ENCODE measurements at places on chromosomes 13 and 19.

- no peak for DNase-seq
These were observed 445.8 kb downstream of the SUCLA2 start for GRCh38 chr13:47555235-47555634.

GRCh38 chr19:30390356-30390988 lies 18.3 kb downstream of the ZNF536 start:
- DNase-seq = no peak

GRCh38 chr19:49111218-49111998 lies 2.8 kb upstream of the LIN7B start:
- DNase-seq = no peak

GRCh38 chr13:30615481-30615865 lies 2.2 kb upstream of the USPL1 start:
- DNase-seq = no peak

DNA sequence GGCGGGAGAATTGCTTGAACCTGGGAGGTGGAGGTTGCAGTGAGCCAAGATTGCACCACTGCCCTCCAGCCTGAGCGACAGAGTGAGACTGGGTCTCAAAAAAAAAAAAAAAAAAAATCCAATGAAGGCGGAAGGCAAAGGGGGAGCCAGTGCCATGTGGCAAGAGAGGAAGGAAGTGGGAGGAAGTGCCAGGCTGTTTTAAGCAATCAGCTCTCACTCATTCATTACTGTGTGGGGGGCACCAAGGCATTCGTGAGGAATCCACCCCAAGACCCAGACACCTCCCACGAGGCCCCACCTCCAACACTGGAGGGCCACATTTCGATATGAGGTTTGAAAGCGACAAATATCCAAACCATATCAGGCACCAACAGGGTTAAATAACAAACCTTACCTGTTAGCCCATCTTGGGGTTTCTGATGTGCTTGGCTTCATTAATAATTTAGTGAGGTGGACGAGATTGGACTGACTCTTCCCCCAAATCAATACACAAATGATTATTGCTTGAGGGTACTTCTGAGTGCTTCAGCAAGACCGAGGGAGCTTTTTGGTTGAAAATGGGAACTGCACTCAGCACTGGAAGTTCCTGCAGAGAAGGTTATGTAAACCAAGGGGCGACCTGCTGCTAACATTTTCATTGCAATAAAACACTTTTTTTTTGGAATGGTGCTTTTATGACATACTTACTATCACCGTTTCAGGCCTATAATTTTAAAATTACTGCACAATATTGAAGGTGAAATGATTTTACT lies 7.5 kb upstream of the LRP3 start:
- DNase-seq = no peak

GRCh38 chr19:51687791-51688670 lies 5.1 kb upstream of the SPACA6 start:
- DNase-seq = no peak

- DNase-seq = no peak
These were observed 4.7 kb upstream of the MYBPC2 start for GRCh38 chr19:50427997-50428425.

DNA sequence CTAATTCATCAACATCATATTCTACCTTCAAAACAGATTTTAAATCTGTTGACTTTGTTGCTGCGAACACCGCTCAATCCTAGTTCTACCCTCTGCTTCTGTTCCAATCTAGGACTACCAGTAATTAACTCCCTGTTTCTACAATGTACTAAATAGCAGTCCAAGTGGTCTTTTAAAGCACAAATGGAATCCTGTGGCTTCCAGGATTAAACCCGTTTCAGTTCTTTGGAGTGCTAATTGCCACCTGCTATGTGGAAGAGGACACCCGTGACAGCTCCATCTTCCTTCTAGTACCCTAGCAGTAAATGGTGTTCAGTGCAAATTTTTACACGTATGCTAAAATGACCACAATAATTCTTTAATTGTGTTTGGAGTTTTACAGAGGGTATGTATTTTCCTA lies 232.1 kb downstream of the TDRD3 start:
- no peak for DNase-seq

GRCh38 chr19:6730941-6731670 lies 6.3 kb downstream of the GPR108 start:
- no peak for DNase-seq

GRCh38 chr19:28705008-28705407 lies 507.9 kb downstream of the UQCRFS1 start:
- no peak for DNase-seq

DNA sequence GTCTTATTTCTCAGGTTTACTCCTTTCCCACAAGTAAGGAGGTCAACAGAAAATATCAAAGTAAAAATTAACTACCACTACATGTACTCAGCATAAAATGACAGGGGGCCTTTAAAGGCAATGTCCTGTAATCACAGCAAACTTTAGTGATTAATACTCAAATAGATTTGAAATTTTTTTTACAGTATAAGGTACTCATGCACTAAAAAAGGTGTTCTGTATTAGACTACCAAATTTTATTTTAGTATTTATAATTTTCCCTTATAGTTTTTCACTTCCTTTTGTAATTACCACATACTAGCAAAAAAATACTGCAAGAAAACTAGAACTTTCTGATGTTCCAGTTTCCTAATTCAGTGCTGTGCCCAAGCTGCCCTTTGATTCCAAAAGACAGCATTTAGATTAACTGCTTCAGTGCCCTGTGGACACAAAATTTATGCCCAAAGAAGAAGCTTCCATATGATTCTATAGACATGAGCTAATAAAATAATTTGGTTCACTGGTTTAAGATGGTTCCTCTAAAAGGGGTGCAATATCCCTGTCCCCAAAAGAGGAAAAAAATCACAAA lies 70.6 kb downstream of the KLF12 start:
- DNase-seq = no peak

- DNase-seq = no peak
These were observed 6.6 kb upstream of the ZNF835 start for GRCh38 chr19:56678205-56678604.

GRCh38 chr13:113625965-113626721 lies 31.9 kb downstream of the ATP4B start:
- DNase-seq = no peak

- DNase-seq = no peak
These were observed 1051.5 kb downstream of the DIAPH3 start for GRCh38 chr13:59112221-59112718.

GRCh38 chr13:93473441-93474270 lies 247.0 kb downstream of the GPC6 start:
- DNase-seq = no peak

- no peak for DNase-seq
These were observed 54.4 kb upstream of the RGCC start for GRCh38 chr13:41402691-41403511.

- DNase-seq = no peak
These were observed 1.8 kb upstream of the CDC37 start for GRCh38 chr19:10404888-10405820.

DNA sequence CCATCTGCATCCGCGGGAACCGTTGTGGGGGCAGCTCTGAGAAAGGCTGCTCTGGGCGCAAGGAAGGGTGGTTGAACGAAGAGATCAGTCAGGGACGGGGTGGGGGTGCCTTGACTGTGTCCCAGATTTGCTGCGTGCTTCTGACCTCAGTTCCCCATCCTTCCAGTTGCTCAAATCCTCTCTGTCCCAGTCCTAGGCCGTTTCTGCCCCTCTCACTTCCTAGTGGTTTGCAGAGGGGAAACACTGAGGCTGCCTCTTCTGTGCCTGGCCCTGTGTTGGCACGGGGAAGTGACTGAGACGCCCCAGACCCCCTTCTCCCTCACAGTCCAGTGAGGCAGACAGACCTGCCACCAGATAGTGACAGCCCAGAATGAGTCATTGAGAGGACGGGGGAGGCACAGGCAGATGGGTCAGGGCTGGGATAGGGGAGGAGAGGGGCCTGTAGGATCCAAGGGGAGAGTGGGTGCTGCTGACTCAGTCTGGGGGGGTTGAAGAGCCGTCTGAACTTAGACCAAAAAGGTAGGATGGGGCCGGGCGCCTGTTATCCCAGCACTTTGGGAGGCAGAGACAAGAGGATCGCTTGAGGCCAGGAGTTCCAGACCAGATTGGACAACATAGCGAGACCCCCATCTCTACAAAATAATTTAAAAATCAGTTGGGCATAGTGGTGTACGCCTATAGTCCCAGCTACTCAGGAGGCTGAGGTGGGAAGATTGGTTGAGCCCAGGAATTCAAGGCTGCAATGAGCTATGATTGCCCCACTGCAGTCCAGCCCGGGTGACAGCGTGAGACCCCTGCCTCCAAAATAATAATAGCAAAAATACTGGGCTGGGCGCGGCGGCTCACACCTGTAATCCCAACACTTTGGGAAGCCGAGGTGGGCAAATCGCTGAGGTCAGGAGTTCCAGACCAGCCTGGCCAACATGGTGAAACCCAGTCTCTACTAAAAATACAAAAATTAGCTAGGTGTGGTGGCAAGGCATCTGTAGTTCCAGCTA lies 26.5 kb downstream of the NUMBL start:
- DNase-seq = peak; percentile 70

- no peak for DNase-seq
These were observed 6.9 kb downstream of the MYADM start for GRCh38 chr19:53874606-53874990.

- no peak for DNase-seq
These were observed 10.9 kb downstream of the KLC3 start for GRCh38 chr19:45351401-45351952.

DNA sequence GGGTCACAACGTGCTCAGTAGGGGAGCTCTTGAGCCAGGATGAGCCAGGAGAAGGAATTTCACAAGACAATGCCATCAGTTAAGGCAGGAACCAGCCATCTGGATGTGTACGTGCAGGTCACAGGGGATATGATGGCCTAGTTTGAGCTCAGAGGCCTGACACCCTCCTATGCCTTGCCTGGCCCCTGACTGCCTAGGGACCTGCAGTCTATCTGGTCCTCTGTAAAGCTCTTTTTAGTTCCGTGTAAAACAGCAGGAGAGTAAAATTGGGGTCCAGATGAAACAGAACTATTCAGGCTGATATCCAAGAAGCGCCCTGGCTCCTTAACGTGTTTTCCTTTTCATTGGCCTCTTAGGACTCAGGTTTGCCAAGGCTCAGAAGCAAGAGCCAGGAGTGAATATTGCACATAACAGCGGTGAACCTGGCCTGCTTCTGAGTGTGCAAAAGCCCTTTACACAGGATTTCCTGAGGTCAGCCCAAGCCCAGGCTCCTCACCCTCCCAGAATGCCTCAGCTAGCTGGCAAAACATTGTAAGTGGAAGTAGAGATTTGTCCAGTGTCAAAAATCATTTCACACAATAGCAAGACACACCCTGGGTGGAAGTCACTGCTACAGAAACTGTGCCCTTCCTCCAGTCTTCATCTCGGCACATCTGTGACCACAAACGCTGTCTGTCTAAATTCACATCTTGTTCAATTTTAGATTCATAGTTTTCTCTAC lies 777.2 kb downstream of the UQCRFS1 start:
- DNase-seq = no peak

DNA sequence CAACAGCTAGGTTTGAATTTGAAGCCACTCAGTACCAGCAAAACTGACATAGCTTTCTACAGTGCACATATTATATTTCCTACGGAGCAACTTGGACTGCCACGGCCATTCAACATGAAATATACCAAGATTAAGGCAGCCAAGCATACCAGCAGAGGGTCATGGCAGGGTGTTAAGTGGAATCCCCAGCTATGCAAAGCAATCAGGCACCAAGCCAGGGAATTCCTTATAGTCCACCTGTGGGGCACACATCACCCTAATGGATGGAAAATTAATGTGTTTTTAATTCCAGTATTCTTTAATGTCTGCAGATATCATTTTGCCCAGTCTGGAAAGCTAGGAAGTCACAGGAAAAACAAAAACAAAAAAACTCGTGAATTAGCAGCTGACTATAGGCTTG lies 1190.3 kb downstream of the EFNB2 start:
- no peak for DNase-seq

DNA sequence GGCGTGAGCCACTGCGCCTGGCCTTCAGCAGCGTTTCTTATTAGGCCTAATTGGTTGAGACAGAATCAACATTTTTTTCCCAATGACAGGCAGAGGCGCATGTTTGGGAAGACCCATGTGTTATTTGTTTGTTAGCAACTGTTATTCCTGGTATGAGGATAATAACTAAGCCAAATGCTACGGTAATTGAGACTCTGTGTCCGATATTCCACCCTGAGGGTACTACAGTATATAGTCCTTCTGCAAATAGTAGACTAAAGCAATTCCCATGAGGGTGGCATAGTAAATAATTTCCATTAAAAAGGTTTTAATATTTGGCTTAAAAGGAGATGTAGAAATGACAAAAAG lies 18.4 kb upstream of the CCL25 start:
- DNase-seq = no peak

GRCh38 chr19:38850436-38850975 lies 720 bp upstream of the HNRNPL start:
- peak; percentile 97 for DNase-seq

- DNase-seq = no peak
These were observed 186.3 kb downstream of the TDRD3 start for GRCh38 chr13:60583196-60583888.

DNA sequence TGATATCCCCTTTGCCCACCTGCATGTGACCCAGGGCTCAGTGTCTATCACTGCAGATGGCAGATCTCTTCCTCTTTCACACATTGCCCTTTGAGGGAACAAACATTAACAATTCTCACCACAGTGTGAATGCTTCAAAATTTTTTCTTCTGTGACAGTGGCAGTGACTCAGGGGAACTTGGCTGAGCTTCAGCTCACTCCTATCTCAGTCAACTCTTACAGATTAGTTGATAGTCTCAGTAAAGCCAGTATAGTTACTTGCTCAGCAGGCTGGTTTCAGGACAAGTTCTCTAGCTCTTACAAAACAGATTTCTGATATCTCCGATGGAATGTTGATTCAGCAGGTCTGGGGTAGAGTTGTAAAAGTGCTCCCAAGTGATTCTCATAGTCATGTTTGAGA lies 166.9 kb downstream of the DLEU7 start:
- DNase-seq = no peak

Data from activated CD8-positive, alpha-beta memory T cell treated with anti-CD3 and anti-CD28 coated beads for 24 hours (primary cell).